ENCODE measurements at places on chromosomes 1 and 21.

DNA sequence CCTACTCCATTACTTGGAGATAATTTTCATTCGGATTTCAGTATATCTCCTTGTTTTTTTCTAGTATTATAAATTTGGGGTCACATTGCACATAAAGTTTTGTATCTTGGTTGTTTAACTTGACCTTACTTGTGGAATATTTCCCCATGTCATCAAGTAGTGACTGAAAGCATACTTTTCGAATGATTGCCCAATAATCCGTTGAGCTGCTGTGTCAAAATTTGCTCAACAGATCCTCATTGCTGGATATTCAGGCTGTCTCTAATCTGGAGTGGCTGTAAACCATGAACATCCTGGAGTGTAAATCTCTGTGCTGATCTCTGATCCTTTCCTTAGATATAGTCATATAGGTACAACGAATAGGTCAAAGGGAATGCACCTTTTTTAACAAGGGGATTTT lies 4.9 kb downstream of the NIPAL3 start:
- DNase-seq = no peak

GRCh38 chr1:107480548-107481415 lies 339.9 kb downstream of the NTNG1 start:
- DNase-seq = no peak

- DNase-seq = no peak
Measured at GRCh38 chr1:183873642-183874041, 68.7 kb downstream of the RGL1 start.

DNA sequence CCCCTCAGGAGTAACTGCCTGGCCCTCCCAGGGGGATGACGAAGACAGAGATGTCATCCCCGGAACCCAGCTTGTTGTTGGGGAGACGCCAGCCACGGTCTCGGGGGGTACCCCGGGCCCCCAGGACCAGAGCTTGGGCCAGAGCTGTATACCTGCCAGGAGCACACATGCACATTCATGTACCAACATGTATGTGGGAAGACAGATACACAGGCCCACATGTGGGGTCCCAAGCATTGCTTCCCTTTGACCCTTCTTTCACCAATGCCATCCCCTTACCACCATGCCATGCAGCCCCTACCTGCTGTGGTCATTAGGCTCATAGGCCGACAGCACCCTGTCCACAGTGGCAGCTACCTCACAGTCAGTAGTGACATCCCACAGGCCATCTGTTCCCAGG lies 3.2 kb upstream of the RHOC start:
- no peak for DNase-seq

DNA sequence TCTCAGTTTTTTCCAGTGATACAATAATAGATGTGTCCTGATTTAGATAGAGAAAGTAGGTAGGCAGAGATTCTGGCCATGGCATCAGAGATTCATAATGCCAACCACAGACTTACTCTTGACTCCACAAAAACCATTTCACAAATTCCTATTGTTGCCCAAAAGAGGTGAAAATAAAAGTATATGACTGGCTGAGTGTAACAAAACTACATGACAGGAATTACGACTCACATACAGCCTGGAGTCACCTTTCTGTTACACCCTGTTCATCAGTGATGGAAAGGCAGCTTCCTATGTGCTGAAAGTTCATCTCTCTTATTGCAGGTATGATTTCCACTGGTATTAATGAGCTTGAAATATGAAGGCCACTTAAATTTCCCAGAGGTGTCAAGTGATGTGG lies 72.3 kb downstream of the MPZL1 start:
- DNase-seq = no peak

DNA sequence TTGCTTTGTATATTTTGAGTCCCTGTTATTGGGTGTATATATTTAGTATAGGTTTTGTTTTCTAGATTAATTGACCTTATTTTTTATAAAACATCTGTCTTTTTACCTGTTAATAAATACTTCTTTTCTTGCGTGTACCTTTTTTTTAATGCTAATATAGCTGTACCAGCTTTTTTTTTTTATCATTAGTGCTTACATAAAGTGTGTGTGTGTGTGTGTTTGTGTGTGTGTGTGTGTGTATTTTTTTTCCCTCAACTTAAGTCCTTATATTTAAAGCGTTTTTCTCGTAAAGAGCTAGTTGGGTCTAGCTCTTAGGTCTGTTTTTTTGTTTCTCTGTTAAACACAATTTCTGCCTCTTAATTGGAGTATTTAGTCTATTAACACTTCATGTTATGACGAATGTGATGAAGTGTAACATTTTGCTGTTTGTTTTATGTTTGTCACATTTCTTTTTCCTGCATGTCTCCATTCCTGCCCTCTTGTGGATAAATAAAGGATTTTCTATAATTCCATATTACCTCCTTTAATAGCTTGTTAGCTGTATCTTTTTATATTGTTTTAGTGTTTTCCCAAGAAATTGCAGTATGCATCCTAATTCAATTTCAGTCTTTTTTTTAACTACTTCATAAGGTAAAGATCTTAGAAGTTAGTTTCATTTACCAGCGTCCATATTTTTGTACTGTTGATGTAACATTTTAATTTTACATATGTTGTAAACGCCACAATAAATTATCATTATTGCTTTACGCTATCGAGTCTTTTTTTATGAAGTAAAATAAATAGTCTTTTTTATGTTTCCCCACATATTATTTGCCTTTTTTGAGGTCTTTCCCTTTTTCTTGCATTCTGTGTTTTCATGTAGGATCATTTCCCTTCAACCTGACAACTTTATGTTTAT lies 4.3 kb downstream of the PRMT2 start:
- DNase-seq = no peak

- no peak for DNase-seq
Measured at GRCh38 chr1:88661188-88661587, 22.9 kb upstream of the PKN2 start.

DNA sequence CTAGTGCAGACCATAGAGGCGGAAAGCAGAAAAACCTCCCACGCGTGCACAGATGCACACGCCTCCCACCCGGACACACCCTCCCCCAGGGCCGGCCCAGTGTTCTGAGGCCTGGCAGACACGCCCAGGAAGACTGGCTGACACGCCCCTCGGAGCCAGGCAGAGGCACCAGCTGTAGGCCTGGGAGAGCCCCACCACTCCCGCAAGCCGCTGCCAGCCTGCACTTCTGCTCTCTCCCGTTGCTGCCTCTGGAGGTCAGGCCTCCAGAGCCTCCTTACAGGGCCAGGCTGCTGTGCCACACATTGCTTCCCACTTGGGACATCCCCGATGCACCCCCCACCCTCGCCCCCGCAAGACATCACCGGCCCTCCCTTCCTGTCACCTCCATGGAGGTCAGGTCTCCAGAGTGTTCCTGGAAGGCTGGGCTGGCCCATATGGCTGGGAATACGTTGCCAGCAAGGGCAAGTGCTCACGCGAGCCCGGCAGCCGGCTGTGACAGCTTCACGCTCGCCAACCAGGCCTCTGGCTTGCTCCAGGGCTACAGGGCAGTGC lies 40.4 kb downstream of the CASZ1 start:
- DNase-seq = peak; percentile 91

GRCh38 chr1:79215311-79215710 lies 208.8 kb upstream of the ADGRL4 start:
- DNase-seq = no peak

DNA sequence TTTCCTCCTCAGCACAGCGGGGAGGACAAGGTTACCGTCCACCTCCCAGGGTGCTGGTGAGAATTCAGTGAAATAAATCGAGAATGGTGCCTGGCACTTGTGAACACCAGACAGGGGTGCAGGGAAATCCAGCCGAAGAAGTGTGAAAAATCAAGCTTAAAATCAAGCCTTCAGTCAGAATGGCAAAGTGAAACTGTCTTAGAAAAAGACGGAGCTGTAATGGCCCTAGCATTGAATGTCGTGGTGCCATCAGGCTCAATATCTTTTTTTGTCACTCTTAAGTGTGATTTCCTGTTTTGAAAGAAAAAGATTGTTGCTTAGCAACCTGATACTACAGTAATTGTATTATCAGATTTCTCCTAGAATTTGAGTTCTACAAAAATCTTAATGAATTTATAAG lies 22.1 kb downstream of the EDARADD start:
- DNase-seq = no peak

DNA sequence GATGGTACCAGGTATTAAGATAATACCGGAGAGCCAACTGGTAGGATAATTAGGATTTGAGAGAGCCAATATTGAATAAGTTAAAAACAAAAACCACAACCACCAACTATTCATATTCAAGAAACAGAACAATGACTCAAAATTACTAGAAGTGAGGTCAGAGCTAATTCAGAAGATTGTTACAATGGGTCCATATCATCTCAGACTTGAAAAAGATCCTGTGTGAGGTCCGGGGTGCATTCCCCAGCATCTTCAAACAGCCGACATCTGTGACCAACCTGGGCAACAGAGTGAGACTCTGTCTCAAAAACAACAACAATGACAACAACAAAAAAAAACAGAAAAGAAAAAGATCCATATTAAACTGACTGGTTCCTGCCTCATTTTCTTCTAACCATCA lies 18.6 kb downstream of the AK2 start:
- DNase-seq = no peak

GRCh38 chr1:68516066-68516465 lies 19.2 kb upstream of the DEPDC1 start:
- DNase-seq = no peak

DNA sequence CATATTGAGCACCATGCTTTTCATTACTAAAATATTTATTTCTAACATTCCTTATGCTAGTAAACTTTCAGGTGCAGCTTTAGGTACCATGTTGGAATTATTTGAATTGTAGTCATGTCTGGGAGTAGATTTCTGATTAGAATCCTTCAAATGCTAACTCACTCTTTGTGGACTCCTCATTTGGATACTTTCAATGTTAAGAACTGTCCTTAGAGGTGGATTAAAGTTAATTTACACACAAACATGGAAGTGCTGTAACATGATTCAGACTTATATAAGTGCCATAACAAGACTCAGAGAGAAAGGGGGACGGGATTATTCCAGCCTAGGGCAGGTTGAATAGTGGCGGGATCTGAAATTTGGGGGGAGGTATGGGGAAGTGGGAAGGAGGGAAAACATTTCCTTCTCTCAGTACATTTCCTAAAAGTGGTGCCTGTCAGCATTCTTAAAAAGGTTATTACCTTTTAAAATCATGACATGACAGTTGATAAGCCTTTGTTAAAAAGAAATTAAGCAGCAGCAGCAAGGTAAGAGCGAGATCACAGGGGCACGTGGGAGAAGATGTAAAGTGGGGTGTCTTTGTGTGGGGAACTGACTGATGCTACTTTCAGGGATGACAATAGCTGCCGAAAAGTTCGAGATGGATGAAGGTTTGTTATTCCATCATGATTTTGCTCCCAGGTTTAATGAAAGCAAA lies 44.4 kb downstream of the HHAT start:
- DNase-seq = no peak

DNA sequence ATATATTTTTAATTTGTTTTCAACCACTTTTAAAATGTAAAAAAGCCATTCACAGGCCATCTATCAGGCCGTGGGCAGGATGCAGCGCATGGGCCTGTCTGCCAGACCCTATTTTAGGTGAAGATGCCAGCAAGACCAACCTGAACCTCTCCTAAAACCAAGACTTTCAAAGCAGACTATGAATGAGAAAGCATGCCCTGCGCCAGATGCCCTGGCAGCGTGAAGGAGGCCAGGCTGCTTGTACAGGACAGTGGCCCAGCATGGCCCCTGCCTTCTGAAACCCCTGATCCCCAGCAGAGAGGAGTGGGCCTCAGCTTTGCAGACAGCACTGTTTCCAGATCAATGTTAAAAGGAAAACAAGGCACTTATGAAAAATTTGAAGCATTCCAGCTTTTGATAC lies 31.6 kb downstream of the WDR4 start:
- no peak for DNase-seq

DNA sequence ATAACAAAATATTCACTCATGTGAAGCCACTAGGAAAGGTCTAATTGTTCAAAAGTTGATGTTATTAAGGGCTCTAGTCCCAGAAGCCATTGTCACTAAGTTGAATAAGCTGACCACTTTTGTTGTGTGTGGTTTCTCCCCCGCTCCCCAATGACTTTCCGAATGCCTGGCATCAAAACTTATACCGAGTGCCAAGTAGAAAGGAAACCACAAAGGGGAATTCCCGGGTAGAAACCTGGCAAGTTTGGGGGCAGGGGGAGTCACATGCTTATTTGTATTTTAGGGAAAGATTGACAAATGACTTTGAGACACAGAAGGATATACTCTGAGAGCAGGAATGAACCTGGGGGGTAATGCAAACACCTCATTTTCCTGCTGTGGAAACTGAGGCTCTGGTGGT lies 154.1 kb downstream of the TGFBR3 start:
- DNase-seq = no peak

GRCh38 chr1:245197121-245197520 lies 42.3 kb downstream of the KIF26B start:
- no peak for DNase-seq

DNA sequence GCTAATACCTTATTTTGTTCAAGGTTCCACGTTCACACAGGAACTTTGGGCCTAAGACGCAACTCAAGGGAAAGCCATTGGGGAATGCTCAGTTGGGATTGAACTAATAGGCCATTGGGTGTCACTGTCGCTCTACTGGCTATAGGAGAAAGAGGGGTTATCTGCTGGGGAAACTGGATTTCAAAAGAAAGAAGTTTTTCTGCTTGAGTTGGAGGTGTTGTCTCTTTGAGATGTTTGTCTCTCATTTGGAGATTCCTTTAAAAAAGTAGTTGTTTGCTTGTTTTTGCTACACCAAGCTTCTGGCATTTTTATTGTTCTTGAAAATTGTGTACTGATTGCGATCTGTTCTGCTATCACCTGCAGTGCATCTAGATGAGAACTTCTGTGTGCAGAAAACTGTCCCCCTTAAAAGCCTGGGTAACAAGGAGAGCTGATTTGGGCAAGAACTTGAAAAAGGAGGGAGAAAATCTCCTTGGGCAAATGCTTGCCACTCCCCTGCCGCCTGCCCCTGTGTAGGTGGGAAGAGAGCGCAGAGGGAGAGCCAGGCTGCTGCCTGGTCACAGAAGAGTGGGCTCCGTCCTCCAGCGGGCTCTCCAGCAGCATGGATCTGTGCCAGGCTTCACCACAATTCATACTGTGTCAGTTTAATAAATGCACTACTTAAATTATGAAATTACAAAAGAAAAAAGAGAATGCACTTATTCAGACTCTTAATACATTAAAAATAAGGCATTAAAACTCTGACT lies 39.9 kb downstream of the PEX14 start:
- no peak for DNase-seq

GRCh38 chr1:53771648-53772047 lies 32.7 kb upstream of the GLIS1 start:
- DNase-seq = no peak

DNA sequence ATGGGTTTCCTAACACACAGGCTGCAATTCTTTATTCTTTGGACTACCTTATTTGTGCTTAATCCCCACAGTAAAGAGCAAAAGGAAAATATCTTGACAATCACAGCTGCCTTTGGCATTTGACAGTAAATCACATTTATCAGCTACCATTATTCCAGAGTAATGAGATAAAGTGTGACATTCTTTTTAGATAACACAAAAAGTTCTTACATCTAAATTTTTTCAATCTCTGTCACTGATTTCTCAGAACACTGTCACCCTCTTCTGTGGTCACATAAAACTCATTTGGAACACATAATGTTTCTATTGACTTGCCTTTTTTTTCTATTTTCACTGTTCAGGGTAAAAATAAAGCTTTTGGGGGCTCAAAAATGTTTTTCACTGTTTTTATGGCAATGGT lies 484.6 kb downstream of the LTN1 start:
- no peak for DNase-seq

Data from colonic mucosa (tissue), 4 donors.